ENCODE measurements at places on chromosomes 2 and 18.

GRCh38 chr18:75923169-75923568, 495.7 kb upstream of the SMIM21 start:
- DNase-seq: peak; percentile 1

- DNase-seq: no peak
Measured at GRCh38 chr18:13376298-13376840, 157.8 kb downstream of the LDLRAD4 start.

DNA sequence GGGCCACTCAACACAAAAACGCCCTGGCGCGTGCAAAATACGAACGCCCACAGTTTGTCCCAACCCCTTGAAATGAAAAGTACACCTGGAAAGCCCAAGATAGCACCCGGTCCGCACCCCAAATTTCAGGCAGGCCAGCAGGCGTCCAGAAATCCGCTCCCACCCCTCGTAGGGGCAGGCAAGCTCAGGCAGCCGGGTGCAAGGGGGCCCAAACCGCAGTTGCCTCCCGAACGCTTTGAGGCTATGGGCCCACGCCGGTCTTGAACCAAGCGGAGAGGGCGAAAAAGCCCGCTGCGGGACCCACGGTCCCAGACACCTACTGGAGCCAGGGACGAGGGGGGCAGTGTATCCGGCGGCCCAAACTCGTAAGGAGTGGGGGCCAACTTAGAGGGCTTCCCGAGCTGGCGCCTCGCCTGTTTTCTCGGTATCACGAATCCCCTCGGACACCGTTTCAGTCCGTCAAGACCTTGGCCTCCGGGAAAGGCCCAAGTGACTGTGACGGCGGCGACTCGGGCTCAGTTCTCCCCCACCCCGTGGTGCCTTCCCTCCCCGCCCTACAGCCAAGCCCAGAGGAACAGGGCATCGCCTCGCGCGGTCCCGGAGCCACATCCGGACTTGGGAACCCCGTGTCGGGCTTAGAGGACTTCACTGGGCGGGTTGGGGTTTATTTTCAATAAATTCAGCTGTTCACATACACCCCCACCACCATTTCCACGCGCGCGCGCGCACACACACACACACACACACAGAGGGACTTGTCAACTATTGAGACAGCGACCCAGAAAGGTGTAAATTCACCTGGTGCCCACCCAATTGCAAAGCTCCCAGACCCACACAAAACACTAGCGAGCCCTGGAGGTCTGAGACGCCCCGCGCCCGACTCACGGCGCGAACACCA, 6.2 kb upstream of the SATB2 start:
- no peak for DNase-seq

GRCh38 chr2:207929923-207930322, 95.4 kb downstream of the PLEKHM3 start:
- DNase-seq: no peak

DNA sequence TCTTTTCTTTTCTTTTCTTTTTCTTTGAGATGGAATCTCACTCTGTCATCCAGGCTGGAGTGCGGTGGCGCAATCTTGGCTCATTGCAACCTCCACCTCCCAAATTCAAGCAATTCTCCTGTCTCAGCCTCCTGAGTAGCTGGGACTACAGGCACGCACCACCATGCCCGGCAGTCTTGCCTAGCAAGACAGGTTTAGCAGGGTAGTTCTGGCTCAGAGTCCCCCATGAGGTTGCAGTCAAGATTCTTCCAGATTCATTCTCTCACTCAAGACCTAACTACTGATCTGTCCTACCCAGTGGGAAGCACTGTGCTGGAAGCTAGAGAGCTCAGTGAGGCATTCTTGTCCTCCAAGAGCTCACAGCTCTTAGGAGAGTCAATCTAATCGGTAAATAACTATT, 17.6 kb upstream of the ZAP70 start:
- no peak for DNase-seq

DNA sequence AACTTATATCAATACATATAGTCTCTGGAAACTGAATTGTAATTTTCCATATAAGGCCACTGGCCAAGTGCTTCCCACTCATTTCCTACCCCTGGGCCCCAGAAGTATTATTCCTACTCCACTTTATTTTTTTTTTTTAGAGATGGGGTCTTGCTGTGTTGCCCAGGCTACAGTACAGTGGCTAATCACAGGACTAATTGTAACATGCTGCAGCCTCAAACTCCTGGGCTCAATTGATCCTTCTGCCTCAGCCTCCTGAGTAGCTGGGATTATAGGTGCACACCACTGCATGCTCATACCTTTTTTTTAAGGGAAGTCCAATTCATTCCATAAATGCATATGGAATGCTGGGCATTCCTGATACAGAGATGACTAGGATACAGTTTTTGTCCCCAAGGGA, 6.4 kb upstream of the CNNM4 start:
- DNase-seq: no peak

DNA sequence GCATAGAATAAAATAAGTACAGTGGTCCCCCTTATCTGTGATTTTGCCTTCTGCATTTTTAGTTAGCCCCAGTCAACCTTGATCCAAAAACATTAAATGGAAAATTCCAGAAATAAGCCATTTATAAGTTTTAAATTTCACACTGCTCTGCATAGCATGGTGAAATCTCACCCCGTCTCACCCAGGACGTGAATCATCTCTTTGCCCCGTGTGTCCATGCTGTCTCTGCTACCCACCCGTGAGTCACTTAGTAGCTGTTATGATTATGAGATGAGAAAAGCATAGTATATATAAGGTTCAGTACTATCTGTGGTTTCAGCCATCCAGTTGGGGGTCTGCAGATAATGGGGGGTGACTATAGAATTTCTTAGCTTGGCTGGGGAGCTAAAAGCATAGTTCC, 67.3 kb downstream of the RHBDD1 start:
- peak; percentile 88 for DNase-seq

- no peak for DNase-seq
Measured at GRCh38 chr2:106012591-106013347, 181.3 kb downstream of the UXS1 start.

- DNase-seq: no peak
Measured at GRCh38 chr18:80198994-80199748, 48.1 kb downstream of the PARD6G start.

GRCh38 chr2:168974428-168974827, 56.7 kb downstream of the ABCB11 start:
- no peak for DNase-seq

DNA sequence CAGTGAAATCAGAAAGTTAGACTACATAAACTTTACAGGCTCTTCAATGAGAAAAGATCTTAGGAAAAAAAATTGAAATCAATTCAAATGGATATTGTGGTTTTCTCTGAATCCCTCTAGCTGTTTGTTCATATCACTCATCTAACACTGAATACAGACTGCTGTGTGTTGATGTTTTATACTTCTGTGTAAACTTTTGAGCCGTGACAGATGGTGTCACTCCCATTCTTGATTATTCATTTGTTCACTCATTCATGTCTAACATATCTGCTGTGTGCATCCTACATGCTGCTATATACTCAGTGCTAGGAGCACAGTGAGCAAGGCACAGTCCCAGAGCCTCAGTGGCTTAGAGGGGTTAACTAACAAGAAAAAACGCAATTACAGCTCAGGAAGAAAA, 12.6 kb downstream of the KLHL23 start:
- no peak for DNase-seq

DNA sequence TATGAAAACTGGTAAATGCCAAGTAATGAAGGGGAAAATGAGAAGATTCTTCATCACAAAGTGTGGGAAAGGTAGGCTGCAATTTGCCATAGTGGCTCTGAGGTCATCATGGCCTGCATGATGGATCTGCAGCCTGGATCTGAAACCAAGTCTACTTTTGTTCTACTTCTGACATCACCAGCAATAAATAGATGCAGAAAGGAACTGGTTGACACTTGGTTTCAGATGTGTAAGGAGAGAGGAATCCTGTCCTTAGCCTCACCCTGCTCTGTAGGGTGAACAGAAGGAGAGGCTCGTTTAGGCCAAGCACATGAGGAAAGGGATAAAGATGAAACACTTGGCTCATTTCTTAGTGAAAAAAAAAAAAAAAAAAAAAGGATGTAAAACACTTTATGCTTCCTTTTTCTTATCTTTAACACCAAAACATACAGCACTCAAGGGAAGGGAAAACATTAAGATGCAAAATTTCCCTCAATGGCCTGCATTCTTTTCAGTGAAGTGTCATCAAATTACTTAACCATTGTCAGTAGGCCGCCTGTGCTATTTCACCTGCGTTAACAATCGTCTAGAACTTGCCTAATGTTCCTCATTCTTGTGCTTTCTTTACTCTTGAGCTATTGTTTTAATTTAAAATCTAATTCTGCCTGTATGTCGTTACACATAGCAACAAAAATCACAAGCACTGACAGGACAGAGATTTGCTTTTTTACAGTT, 3.9 kb downstream of the NEB start:
- DNase-seq: peak; percentile 20

DNA sequence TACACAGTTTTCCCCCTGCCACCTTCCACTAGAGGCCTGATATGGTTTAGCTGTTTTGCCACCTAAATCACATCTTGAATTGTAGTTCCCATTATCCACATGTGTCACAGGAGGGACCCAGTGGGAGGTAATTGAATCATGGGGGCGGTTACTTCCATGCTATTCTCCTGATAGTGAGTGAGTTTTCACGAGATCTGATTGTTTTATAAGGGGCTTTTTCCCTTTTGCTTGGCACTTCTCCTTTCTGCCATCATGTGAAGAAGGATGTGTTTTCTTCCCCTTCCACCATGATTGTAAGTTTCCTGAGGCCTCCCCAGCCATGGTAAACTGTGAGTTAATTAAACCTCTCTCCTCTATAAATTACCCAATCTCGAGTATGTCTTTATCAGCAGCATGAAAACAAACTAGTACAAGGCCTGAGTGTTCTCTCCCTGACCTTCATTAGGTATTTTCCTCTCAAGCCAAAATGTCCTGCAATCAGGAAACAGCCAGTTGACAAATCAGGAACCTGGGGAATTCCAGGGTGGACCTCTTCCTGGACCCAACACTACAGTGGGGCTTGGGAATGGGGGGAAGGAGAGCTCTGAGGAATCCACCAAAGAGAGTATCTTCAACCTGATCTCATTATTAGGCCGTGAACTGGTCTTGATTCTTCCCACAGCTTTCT, 129.9 kb downstream of the TXNL1 start:
- DNase-seq: no peak

DNA sequence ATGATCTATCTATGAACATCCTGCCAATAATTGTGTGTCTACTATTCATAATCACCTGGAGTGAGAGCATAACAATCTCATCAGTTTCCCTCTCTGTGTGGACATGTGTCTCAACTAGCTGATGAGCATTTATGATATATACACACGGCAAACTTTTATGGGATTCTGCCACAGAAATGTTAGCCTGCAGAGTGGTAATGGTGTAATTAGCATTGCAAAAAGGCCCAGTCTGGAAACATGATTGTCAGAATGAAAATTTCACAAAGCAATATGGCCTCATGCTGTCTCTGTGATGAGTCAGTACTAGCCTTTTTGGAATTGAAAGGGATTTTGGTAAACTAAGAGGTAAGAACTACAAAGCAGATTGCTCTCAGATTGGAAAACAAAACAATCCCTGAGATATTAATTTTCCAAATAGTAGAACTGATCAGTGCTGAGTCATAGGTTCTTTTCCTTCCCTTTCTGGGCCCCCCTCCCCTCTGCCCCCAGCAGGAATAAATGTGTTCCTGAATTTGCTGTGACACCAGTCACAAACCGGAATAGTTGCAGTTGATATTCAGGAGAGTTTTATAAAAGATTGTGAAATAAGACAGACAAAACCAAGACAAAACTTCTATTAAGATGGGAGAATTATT, 189.2 kb downstream of the OSR1 start:
- no peak for DNase-seq

- no peak for DNase-seq
Measured at GRCh38 chr2:162025121-162025911, 48.7 kb downstream of the DPP4 start.

DNA sequence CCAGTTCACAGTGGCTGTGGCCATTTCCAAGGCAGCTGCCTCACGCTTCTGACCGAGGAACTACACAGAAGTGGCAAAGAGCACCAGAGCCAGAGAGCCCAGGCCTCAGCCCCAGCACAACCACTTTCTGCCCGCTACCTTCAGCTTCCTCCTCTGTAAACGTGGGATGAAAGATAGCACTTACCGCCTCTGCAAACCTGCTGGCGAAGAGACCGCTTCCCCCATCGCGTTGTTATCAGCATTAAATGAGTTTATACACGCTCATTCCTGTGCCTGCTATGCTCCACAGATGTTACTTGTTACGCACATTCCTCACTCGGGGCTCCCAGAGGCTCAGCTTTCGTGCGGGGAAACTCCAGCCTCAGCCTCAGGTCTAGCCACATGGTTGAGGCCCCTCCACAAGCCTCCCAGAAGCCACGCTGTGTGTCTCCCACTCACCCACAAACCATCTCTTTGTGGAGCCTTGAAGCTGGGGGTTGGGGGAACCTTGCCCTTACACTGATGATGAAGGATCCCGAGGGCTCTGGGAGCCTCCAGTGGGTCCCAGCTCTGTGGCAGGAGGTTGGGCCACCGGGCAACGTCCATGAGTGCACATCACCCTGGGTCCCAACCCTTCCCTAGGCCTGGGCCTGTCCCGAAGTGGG, 63.3 kb upstream of the SMAD7 start:
- no peak for DNase-seq

GRCh38 chr2:69077252-69077950, 64.4 kb downstream of the ANTXR1 start:
- DNase-seq: no peak

GRCh38 chr2:180520921-180521581, 459.4 kb upstream of the UBE2E3 start:
- peak; percentile 34 for DNase-seq

GRCh38 chr2:27509326-27509725, 12.7 kb downstream of the GCKR start:
- no peak for DNase-seq

All from brain microvascular endothelial cell (primary cell).